ENCODE measurements at places on chromosomes 2 and 18.

- peak; percentile 83 for DNase-seq
Measured at GRCh38 chr2:41194230-41194629, 742.3 kb upstream of the SLC8A1 start.

GRCh38 chr18:31931163-31931885, 11.6 kb downstream of the TRAPPC8 start:
- DNase-seq, result no peak

DNA sequence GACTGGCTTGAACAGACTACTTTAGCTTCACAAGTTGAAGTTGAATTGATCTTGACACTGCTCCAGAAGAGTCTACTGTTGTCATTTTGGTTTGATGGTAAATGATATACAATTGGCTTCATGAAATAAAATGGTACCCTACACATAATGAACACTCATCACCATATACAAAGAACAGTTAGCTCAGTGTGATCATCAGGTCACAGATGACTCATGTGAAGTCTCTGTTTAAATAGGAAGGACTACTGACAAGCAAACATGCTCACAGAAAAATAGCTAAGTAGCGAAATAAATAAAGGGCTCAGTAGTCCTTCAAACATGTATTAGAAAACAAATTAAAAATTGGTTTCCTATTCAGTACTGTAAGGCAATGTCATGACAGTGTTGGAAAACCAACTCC, 96.2 kb downstream of the MEIS1 start:
- no peak for DNase-seq

DNA sequence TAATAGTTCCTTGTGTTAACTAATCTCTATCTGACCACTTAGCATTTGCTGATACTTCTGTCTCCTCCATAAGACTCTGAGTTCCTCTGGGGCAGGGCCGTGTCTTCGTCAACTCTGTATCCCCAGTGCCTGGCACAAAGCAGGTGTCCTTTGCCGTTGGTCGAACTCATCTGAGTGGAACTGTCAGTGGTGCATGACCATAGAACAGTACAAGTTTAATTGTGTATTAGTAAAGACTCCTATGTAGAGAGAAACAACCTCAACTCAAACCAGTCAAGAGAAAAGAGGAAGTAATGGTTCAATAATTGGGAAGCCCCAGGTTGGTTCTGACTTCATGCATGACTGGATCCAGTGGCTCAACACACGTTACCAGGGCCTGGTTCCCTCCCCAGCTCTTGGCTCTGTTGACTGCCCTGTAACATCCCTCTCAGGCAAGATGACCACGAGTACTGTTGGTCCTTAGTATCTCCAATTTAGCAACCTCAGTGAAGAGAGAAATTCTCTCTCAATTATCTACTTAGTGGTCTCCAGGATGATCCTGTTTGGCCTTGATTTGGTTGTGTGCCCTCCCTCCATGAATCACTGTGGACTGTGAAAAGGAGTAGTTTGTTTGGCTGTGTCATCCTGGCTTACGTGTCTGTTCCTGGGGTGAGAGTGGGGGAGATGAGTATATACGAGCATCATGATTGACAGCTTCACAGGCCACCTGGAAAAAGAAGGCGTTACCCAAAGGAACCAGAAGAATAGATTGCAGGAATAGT, 58.5 kb upstream of the MSH6 start:
- peak; percentile 95 for DNase-seq

DNA sequence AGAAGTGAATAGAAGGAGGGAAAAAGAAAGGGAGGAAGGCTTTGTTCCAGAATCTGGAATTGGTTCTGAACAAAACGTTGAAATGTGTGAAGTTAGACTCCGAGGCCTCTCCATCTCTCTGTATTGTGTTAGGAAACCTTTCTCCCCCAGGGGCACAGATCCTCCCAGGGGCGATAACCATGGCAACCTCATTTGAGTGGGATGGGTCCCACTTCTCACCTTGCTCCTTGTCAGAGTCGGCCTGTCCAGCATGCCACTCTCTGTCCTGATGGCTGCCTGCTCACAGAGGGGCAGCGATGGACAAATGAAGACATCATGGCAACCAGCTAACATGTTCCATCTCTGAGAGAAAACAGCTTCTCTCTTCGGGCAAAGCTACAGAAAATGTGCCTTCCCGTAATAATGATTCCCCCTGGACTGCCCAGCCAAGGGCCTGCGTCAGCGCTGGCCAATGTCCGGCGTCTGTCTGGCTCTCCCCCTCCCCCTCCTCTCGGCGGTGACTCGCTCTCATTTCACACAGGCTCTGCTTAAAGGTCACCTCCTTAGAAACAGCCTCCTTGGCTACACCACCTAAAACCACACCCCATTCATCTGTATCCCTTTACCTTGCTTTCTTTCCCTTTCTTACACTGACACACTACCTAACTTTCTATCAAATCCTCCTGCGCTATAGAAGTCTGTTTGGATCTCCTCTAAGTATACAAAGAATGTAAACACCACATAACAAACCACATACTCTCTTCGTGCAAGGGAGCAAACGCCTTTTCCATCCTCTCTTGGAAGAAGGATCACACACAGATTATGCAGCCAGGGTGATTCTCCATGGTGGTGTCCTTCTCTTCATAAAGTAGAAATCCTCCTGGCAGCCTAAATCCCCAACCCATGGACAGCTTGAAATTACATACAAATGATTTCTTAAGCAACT, 32.1 kb upstream of the TTC39C start:
- DNase-seq, result peak; percentile 16

DNA sequence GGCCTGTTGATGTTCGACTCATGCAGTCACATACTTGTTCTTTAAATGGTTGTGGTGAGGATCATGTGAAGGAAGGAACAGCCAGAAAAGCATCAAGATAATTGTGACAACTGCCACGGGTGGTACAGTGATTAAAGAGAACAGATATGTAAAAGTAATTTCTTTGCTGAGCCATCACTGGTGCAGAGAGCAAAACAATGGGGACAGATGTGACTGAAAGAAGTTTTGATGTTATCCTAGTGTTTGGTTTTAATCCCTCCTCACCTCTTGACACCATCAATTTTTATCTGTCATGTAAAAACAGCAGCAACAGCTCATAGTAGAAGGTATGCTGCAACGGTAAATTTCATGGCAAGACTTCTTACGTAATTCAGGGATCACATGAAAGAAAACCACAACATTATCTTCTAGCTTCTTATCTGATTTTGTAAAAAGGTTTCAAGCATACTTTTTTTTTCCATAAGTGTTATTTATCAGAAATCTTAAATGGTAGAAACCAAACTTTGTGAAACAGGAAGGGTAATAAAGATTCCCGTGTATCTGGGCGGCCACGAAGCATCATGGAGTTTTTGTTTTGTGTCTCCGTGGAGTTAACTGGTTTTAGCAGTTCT, 65.2 kb downstream of the PLCL1 start:
- DNase-seq, result no peak

Data from RCC 7860 (cell line).